IMR-90 (cell line): ENCODE measurements at places on chromosomes 3 and 15. TPM values are rescaled to one million over a fixed set of nuclear protein-coding genes. Genes with fewer than 3 reads are reported as not detected.

- H3K4me3 ChIP-seq = no peak overlapping the region
- H3K27ac ChIP-seq = no peak overlapping the region
- no peaks in the 10 kb centered on the region for H3K4me1 ChIP-seq
Observed at GRCh38 chr15:51470512-51470911, 129.1 kb downstream of the GLDN start.

DNA sequence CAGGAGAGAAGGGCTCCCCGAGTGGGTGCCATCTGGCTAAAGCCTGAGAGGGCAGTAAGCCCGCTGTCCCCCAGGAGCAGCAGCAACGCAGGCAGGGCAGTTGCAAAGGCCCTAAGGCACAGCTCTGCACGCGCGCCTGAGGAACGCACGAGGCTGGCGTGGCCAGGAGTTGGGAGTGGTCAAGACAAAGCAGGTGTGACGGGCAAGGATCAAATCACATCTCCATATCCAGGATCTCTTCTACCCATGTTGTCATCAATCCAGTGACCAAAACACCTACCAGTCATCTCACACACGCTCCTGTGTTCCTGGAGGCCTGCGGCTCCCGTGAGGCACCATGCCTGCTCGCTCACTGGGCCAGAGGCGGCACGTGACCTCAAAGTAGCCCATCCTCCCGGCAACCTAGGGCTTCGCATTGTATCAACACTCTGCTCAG lies 59.5 kb downstream of the ERC2 start:
- no peak overlapping the region for H3K4me3 ChIP-seq
- no peaks in the 10 kb centered on the region for H3K27me3 ChIP-seq
- no peaks in the 10 kb centered on the region for H3K4me1 ChIP-seq

DNA sequence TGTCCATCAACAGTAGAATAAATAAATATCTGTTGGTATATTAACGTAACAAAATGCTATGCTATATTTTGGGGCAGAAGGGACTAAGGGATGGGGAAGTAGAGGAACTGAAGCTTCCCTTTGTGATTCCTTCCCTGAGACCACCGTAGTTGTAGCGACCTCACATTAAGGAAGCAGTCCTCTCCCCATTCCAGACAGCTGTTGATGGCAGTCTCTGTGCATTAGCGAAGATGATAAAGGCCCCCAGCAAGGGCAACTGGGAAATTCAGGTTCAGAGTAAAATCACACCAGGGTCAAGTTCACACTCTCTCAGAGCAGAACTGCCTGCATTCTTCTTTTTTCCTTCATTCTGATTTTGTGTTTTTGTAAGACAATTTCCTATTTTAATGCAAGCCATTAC lies 259.0 kb downstream of the MEX3B start:
- H3K4me1 ChIP-seq = no peaks in the 10 kb centered on the region
- H3K27ac ChIP-seq = no peak overlapping the region
- no peak for DNase-seq
- no peaks in the 10 kb centered on the region for H3K36me3 ChIP-seq
- peaks cover 14% of the 10 kb centered on the region for H3K27me3 ChIP-seq

DNA sequence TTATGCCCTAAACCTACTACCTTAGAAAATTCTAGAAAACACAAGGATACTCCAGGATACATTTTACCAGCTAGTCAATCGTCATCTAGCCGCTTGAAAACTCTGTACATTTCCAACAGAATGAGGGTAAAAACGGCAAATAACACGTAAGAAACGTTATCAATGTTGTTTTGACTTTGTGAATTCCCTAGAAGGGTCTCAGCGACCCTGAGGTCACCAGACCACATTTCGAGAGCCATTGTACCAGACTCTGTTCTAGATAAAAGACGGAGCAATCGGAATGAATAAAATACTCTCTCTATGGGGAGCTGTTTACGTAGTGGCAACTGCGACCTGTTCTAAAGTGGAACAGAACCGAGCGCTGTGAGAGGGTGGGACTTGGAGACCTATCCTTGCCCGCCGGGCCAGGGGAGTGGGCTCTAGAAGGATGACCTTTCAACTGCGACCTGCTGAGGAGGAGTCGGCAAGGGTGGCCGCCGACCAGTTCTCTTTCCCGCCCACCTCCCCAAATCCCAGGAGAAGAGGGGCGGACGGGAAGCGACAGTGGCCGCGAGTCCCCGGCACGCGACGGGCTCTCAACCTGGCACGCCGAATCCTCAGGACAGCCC lies 778 bp upstream of the AP4E1 start:
- H3K4me1 ChIP-seq = peaks cover 4% of the 10 kb centered on the region; the same call in 1 of the 2 replicates
- peak overlapping the region; percentile 73; the same call in 1 of the 2 replicates for H3K27ac ChIP-seq

DNA sequence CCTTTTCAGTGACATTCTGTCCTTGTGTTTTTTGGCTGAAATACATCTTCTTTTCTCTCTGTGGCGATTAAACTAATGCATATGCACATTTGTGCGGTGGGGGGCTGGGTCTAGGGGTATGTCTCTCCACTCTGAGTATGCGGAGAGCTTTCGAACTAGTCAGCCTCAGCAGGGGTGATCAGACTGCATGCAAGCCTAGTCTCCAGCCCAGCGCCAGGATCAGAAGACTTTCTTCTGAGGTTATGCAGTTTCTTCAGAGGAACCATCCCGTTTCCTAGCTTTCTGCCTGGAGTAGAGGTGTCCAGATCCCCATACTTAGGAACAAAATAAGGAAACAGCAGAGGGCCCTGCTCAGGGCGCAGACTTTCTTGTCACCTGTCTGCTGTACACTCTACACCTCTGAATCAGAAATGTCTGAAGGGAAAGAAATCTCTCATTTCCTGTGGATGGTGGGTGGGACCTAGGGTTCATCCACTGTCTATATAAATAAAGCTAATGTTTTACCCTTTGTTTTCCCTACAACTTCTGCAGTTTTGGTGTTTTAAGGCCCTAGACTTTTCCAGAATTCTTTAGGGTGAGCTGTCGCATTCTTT lies 230.4 kb downstream of the ABHD5 start:
- H3K27me3 ChIP-seq = peaks cover 17% of the 10 kb centered on the region
- no peaks in the 10 kb centered on the region for H3K36me3 ChIP-seq
- no peak overlapping the region for H3K27ac ChIP-seq
- no peak overlapping the region for H3K4me3 ChIP-seq
- no peaks in the 10 kb centered on the region for H3K4me1 ChIP-seq

GRCh38 chr3:184733971-184734608 lies 22.2 kb upstream of the MAGEF1 start:
- H3K36me3 ChIP-seq = no peaks in the 10 kb centered on the region
- H3K4me1 ChIP-seq = peaks cover 6% of the 10 kb centered on the region
- no peak overlapping the region for H3K4me3 ChIP-seq

DNA sequence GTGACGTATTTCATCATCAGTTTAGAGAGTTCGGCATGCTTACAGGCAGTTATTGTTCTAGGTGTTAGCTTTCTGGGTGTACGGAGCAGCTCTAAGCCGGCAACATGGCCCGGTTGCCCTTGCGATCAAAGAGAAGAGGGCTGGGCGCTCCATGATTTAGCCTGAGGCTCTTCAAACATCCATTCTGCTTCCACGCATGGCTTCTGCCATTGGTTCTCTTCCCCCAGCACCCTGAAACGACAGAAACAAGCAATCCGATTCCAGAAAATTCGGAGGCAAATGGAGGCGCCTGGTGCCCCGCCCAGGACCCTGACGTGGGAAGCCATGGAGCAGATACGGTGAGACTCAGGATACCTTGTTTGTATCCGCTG lies 574 bp downstream of the NGRN start:
- peak; percentile 4 for DNase-seq
- H3K4me3 ChIP-seq = peak overlapping the region; percentile 90
- H3K27me3 ChIP-seq = no peaks in the 10 kb centered on the region
- peaks cover 7% of the 10 kb centered on the region for H3K4me1 ChIP-seq
- peak overlapping the region; percentile 96 for H3K27ac ChIP-seq
- peaks cover 8% of the 10 kb centered on the region for H3K36me3 ChIP-seq

DNA sequence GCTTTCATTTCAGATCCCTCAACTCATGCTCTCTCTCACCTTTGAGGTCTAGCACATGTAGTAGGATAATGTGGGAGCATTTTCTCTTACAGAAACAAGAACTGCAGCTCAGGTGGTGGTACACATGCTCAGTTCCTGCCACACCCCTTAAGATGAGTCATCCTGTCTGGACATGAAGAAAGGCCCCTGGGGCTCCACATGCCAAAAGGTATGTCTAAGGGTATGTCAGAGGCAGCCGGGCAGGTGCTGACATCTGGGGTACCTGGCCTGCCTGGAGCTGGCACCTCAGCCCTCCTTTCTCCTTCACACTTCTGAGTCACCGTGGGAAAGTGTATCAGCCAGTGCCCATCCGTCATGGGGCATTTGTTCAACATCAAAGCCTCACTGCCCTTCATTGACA lies 209.9 kb downstream of the OCA2 start:
- no peaks in the 10 kb centered on the region for H3K27me3 ChIP-seq
- DNase-seq = no peak
- H3K4me3 ChIP-seq = no peak overlapping the region
- no peaks in the 10 kb centered on the region for H3K36me3 ChIP-seq
- H3K27ac ChIP-seq = no peak overlapping the region

- no peaks in the 10 kb centered on the region for H3K4me1 ChIP-seq
- no peak overlapping the region for H3K27ac ChIP-seq
- no peak for DNase-seq
- H3K27me3 ChIP-seq = no peaks in the 10 kb centered on the region
- H3K4me3 ChIP-seq = no peak overlapping the region
- no peaks in the 10 kb centered on the region for H3K36me3 ChIP-seq
Observed at GRCh38 chr15:93583968-93584367, 495.0 kb upstream of the RGMA start.

DNA sequence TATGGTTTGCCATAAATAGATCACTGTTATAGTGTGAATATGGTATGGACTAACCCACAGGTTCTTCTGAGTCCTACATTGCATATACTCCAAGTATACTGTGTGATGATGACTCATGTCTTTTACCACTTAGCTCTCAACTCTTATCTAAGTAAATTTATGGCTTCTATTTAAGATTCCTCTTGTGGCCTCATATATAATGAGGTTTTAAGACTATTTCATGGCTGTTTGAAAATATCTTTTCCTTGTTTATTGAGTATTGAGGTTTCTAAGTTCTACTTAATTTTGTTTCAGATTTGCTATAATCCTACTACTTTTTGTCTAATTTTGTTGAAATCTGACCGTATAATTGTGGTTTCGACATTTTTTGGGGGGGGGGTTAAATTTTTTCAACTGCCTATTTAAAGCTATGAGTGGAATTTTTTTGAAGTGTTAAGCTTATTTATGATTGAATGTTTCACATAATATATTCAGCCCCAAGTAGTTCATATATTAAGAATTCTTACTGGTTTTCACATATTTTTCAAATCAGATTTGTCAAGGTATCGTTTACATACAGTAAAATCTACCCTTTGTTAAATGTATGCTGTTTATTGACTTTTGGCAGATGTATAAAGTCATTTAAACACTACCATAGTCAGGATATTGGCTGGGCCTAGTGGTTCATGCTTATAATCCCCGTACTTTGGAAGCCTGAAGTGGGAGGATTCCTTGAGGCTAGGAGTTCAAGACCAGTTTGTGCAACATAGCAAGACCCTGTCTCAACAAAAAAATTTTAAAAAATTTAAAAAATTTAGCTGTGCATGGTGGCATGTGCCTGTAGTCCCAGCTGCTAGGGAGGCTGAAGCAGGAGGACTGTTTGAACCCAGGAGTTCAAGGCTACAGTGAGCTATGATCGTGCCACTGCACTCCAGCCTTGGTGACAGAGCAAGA lies 11.7 kb downstream of the SLC25A36 start:
- peaks cover 16% of the 10 kb centered on the region for H3K4me1 ChIP-seq
- H3K27me3 ChIP-seq = no peaks in the 10 kb centered on the region
- peak; percentile 81 for DNase-seq
- H3K27ac ChIP-seq = peak overlapping the region; percentile 44; the same call in 1 of the 2 replicates
- H3K36me3 ChIP-seq = no peaks in the 10 kb centered on the region; the same call in 1 of the 2 replicates

DNA sequence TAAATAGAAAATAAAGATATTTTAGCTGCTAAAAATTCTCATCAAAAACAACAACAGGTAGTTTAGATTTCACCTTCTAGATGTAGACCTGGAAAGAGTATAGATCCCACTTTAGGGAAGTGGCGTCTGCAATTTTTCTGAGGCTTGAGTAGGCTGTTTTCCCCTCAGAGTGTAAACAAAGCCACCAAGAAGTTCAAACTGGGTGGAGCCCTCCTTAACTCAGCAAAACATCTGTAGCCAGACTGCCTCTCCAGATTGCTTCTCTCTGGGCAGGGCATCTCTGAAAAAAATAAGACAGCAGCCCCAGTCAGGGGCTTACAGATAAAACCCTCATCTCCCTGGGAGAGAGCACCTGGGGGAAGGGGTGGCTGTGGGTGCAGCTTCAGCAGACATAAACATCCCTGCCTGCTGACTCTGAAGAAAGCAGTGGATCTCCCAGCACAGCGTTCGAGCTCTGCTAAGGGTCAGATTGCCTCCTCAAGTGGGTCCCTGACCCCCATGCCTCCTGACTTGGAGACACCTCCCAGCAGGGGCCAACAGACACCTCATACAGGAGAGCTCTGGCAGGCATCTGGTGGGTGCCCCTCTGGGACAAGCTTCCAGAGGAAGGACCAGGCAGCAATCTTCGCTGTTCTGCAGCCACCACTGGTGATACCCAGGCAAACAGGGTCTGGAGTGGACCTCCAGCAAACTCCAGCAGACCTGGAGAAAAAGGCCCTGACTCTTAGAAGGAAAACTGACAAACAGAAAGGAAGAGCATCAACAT lies 259.6 kb downstream of the STXBP5L start:
- H3K27ac ChIP-seq = no peak overlapping the region
- no peaks in the 10 kb centered on the region for H3K36me3 ChIP-seq
- no peak overlapping the region for H3K4me3 ChIP-seq
- H3K27me3 ChIP-seq = no peaks in the 10 kb centered on the region

- no peak for DNase-seq
- H3K27ac ChIP-seq = no peak overlapping the region
- H3K36me3 ChIP-seq = no peaks in the 10 kb centered on the region
- H3K4me3 ChIP-seq = no peak overlapping the region
- no peaks in the 10 kb centered on the region for H3K4me1 ChIP-seq
Observed at GRCh38 chr3:60080648-60081047, 1030.8 kb upstream of the CFAP20DC start.

GRCh38 chr15:40128766-40129660 lies 20.3 kb upstream of the BMF start:
- no peak overlapping the region for H3K27ac ChIP-seq
- no peak for DNase-seq
- no peaks in the 10 kb centered on the region for H3K4me1 ChIP-seq
- H3K4me3 ChIP-seq = no peak overlapping the region
- H3K27me3 ChIP-seq = peaks cover 11% of the 10 kb centered on the region
- H3K36me3 ChIP-seq = no peaks in the 10 kb centered on the region

Gene NEK10
- total RNA-seq = 6.6 and 7.5 TPM in 2 replicates

Gene GP9
- not detected in 2 replicates for total RNA-seq

Gene HEG1
- 23.9 and 25.6 TPM in 2 replicates for total RNA-seq

Gene A4GNT
- total RNA-seq = not detected in 2 replicates

Gene OR5K2
- not detected in 2 replicates for total RNA-seq

Gene ZCWPW2
- total RNA-seq = 0.18 and 0.56 TPM in 2 replicates

Gene MED12L
- total RNA-seq = 0.18 and 0.28 TPM in 2 replicates

Gene CORO2B
- total RNA-seq = 9.3 and 9.7 TPM in 2 replicates

Gene ALPK3
- total RNA-seq = under 0.01 TPM in 2 replicates

Gene PFKFB4
- 16.1 and 17.0 TPM in 2 replicates for total RNA-seq

Gene DNAJB11
- 27.4 and 62.8 TPM in 2 replicates for total RNA-seq

Gene SPESP1
- 3.0 and 3.3 TPM in 2 replicates for total RNA-seq

Gene NR2F2
- total RNA-seq = 20.3 and 28.1 TPM in 2 replicates

Gene TRPM1
- 0.28 TPM in 1 of 2 replicates, not detected in the other for total RNA-seq
